Right atrium auricular region (tissue), 2 donors: ENCODE measurements at places on chromosomes 3 and 15. TPM values are rescaled to one million over a fixed set of nuclear protein-coding genes. Genes with fewer than 3 reads are reported as not detected.

DNA sequence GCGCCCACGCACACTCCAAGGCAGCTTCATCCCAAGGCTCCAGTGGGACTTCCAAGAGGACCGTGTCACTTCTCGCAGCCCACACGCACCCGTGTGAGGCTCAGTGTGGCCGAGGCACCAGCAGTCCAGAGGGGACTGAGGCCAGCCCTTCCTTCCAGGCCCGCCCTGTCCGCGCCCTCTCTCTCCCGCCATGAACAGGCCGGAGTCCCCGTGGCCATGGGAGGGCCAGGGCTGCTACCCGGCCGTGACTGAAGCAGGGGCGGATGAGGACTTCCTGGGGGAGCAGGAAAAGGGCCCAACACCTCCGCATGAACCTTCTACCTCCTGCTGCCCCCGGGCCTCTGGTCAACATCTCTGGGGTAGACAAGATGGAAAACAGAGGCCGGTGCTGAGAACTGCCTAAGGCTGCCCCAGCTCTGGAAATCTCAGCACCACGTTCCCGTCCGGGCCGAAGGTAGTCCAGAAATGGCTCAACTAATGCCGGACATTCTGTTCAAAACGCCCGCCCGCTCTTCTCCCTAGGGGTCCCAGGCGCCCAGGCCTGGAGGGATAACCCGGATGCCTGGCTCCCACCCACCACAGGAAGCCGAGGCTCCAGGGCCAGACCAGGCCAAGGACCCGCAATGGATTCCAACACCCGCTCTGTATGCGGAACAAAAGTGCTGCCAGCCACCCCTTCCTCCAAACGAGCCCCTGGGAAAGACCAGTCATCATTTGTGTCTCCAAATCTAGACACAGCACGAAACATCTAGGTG, 32.7 kb downstream of the TNK2 start:
- no peak for DNase-seq

- peak; percentile 89 for DNase-seq
These were observed 105.5 kb downstream of the IQSEC1 start for GRCh38 chr3:12967606-12968351.

- DNase-seq, result no peak
These were observed 120.2 kb downstream of the MEGF11 start for GRCh38 chr15:66133247-66133885.

- no peak for DNase-seq
These were observed 9.1 kb downstream of the AMOTL2 start for GRCh38 chr3:134364936-134365765.

- no peak for DNase-seq
These were observed 32.9 kb downstream of the NXPE3 start for GRCh38 chr3:101811875-101812274.

The MANF gene
- 46.9 TPM for total RNA-seq

The SLC28A2 gene
- not detected for total RNA-seq

The AGBL1 gene
- total RNA-seq, result not detected

The GOLGA8J gene
- total RNA-seq, result not detected

The PRSS50 gene
- total RNA-seq, result 0.12 TPM

The ATP10A gene
- 6.0 TPM for total RNA-seq
